ENCODE measurements at places on chromosomes 5 and 9.

GRCh38 chr5:109350537-109351270 lies 59.1 kb downstream of the PJA2 start:
- DNase-seq = no peak

DNA sequence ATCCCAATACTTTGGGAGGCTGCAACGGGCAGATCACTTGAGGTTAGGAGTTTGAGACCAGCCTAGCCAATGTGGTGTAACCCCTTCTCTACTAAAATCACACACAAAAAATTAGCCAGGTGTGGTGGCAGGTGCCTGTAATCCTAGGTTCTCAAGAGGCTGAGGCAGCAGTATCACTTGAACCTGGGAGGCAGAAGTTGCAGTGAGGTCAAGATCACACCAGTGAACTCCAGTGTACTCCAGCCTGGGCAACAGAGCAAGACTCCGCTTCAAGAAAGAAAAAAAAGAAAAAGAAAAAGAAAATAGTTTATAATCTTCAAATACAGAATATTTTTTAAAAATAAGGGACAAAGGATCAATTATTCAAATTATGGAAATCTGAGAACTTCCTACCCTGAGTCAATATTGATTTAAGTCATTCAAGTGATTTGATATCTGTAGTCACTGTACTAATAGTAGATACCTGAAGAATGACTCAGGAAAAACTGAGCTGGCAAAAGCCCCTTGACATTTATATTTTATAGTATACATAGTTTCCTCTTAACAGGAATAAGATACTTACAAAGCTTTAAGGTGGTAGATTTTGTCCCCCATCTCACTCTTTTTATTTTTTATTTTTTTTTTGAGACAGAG lies 61.8 kb downstream of the PTBP3 start:
- DNase-seq = no peak

DNA sequence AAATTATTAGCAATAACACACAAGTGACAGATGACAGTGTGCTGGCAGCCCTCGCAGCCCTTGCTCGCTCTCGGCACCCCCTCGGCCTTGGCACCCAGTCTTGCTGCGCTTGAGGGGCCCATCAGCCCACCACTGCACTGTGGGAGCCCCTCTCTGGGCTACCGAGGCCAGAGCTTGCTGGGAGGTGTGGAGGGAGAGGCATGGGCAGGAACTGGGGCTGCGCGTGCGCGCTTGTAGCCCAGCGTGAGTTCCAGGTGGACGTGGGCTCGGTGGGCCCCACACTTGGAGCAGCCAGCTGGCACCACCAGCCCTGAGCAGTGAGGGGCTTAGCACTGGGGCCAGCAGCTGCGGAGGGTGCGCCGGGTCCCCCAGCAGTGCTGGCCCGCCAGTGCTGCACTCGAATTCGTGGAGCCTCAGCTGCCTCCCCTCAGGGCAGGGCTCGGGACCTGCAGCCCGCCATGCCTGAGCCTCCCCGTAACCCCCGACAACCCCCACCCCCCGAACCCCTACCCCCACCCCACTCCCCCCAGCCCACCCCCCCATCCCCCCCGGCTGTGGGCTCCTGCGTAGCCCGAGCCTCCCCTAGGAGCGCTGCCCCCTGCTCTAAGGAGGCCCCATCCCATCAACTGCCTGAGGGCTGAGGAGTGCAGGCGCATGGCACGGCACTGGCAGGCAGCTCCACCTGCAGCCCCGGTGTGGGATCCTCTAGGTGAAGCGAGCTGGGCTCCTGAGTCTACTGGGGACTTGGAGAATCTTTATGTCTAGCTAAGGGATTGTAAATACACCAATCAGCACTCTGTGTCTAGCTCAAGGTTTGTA lies 240.9 kb downstream of the TRIM36 start:
- no peak for DNase-seq

GRCh38 chr5:6083311-6083978 lies 294.9 kb downstream of the MED10 start:
- no peak for DNase-seq

- no peak for DNase-seq
These were observed 124.3 kb downstream of the MRPS30 start for GRCh38 chr5:44932922-44933585.

DNA sequence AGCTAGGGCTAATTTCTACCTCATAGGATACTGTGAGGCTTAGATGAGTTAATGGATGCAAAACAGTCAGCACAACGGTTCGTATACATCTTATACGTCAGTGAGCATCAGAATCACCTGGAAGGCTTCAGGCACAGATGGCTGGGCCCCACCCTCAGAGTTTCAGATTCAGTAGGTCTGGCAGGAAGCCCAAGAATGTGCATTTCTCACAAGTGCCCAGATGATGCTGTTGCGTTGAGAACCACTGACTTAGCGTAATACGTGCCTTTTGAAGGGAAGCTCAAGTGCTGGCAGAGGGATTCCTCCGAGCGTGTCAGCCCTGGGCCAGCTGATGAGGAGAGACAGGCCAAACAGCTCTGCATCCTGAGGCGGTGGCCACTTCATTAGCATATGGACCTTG lies 117.1 kb upstream of the WWC1 start:
- no peak for DNase-seq

DNA sequence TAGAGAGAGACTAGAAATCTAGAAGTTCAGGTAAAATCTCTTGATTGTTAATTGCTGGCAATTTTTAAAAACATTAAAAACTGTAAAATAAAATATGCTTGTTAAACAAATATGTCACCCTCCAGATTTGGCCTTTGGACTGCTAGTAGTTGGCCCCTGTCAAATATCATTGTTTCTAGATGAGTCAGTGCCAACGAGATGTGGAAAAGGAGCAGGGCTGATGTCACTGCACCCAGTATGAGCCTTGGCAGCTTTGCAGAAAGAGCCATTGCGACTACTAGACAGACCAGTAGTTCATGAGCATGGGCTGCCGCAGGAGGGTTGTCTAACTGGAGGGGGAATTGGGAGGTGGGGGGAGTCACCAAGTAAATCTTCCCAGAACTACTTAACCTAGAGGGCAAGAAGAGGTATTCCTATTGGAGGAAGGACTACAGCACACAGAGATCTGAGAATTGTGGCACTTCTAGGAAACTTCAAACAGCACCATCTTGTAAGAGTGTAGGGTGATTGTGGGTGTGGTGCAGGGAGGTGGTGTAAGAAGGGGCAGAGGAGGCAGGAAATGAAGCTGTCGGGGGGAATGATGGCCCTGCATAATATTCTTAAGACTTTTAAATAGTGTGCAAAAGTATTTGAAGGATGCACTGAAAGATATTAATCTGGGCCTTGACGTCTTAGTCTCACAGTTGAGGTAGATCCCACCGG lies 7.1 kb upstream of the DOCK2 start:
- DNase-seq = no peak
